ENCODE measurements at places on chromosomes 13 and 19.

- no peak for DNase-seq
Observed at GRCh38 chr19:28544451-28545261, 668.3 kb downstream of the UQCRFS1 start.

GRCh38 chr13:22866221-22866620, 314.6 kb upstream of the SGCG start:
- DNase-seq, result no peak

GRCh38 chr13:56110751-56111150, 1030.0 kb upstream of the PRR20A start:
- DNase-seq, result no peak

GRCh38 chr13:84651288-84651687, 769.0 kb upstream of the SLITRK1 start:
- DNase-seq, result no peak

GRCh38 chr13:44930963-44931623, 58.2 kb downstream of the NUFIP1 start:
- no peak for DNase-seq

- no peak for DNase-seq
Observed at GRCh38 chr19:33718651-33719254, 77.9 kb upstream of the KCTD15 start.

DNA sequence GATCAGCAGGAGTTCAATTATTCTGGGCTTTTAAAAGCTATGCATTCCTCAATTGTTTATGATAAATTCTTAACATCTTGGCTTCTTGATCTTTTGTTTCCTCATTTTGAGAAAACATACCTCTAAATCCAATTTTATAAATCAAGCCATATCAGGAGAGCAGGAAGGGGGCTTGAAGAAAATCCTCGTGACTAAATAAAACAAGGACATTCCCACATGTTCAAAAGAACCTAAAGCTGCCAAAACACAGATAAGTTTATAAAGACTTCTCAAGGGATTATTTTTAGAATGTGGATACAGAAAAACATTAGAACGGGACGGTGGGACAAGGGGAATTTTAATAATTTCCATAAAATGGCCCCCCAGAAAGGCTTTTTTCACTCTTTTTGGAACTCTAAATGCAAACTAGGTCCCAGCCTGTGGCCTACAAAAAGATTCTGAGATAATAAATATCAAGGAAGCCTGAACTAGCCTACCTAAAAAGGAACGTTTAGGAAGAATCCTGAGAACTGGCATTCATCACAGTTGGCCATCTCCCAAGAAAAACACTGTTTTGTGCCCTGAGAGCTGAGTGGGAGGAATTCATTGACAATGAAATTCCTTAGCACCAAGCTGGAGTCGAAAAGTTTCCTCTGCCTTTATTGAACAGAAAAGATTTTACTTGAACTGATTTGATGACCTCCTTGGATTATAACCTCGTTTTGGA, 30.1 kb downstream of the ZAR1L start:
- no peak for DNase-seq

DNA sequence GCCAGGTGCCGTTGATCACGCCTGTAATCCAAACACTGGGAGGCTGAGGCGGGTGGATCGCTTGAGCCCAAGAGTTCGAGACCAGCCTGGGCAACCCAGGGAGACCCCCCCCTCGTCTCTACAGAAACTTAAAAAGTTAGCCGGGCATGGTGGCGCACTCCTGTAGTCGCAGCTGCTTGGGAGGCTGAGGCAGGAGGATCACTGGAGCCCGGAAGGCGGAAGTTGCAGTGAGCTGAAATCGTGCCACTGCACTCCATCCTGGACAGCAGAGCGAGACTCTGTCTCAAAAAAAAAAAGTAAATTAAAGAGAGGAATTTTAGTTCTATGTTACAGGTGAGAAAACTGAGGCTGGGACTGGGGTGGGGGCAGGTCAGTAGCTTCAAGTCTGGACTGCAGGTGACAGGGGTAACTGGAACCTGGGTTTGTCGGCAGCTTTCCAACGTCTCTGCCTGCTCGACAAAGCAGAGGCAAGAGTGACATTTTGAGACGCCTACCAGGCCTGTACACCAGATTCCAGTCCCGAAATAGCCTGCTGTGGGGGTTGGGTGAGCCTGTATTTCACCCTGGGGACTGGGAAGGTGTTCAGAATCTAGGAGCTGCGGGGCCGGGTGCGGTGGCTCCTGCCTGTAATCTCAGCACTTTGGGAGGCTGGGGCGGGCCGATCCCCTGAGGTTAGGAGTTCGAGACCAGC, 1.2 kb downstream of the SELENOW start:
- no peak for DNase-seq

DNA sequence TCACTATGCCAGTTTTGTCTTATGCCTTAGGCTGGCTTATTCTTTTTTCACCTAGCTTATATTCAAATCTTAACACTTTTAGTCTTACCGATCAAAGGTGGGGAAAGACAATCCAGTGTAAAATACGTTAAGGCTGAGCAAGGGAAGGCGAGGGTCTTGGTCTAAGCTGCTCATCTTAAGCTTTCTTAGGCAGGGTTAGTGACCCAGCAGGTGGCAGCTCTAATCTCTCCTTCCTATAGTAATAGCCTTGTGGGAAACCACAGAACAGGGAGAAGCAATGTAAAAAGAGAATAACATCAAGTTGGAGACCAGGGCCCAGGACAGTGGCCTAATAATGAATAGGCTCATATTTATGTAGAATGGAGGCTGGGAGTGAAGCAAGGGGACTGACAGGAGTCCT, 45.9 kb downstream of the COG3 start:
- no peak for DNase-seq

GRCh38 chr19:46748325-46749109, 2.3 kb upstream of the STRN4 start:
- no peak for DNase-seq

- DNase-seq, result no peak
Observed at GRCh38 chr13:111938741-111939665, 127.9 kb upstream of the SOX1 start.

- DNase-seq, result no peak
Observed at GRCh38 chr13:109208522-109208921, 577.9 kb downstream of the IRS2 start.

DNA sequence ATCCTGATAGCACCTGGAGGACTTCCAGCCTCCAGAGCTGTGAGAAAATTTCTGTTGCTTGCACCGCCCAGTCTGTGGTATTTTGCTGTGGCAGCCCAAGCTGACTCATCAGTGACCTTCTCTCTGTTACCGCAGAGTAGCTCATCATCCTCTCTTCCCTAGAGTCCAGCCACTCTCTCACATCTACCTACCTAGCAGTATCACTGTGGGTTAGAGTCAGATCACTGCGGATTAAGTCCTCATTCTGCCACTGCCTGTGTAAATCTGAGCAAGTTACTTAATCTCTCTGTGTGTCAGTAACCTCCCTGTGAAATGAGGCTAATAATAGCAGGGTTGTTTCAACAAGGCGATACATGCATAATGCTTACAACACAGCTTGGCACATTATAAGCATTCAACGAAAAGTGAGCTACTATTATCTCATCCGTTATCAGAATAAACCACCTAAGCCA, 40.3 kb upstream of the USPL1 start:
- DNase-seq, result no peak

- no peak for DNase-seq
Observed at GRCh38 chr13:45928176-45928575, 76.6 kb upstream of the SIAH3 start.

- DNase-seq, result no peak
Observed at GRCh38 chr19:34418300-34418699, 9.9 kb upstream of the UBA2 start.

DNA sequence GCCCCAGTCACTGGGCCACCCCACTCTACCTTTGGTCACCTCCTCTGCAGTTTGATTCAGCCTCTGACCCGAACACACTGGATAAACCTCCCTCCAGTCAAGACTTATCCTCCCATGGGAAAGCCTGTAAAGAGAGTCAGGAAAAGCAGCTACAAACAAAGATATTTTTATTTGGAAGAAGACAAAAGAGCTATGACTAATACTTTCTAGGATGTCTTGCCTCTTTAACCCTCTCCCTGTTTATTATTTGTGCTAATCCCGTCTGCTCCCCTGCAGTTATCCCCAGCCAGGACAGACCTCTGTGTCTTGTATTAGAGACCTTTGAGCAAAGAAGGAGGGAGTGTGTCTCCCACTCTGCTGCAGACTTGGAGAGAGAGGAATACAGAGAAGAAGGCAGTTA, 178.3 kb downstream of the EFNB2 start:
- DNase-seq, result no peak

DNA sequence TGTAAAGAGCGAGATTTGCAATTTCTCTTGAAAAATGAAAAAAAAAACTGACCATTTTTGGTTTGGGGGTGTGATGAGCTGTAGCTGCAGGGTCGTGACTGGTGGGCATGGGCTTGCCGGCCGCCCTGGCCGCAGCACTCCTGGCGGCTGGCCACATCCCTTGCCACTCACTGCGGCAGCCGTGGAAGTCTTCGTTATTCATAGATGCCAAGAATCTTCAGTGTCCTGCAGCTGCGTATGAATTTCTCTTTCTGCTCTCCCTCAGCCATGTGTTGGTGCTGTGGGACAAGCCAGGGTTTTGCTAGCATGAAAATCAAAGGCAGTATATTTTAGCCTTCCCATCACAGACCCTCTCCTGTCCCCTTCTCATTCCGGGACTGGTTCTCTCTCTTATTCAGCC, 151.7 kb upstream of the TSHZ3 start:
- DNase-seq, result no peak

GRCh38 chr13:97234742-97235141, 12.6 kb downstream of the MBNL2 start:
- no peak for DNase-seq

GRCh38 chr19:33100894-33101644, 20.1 kb downstream of the GPATCH1 start:
- DNase-seq, result no peak

DNA sequence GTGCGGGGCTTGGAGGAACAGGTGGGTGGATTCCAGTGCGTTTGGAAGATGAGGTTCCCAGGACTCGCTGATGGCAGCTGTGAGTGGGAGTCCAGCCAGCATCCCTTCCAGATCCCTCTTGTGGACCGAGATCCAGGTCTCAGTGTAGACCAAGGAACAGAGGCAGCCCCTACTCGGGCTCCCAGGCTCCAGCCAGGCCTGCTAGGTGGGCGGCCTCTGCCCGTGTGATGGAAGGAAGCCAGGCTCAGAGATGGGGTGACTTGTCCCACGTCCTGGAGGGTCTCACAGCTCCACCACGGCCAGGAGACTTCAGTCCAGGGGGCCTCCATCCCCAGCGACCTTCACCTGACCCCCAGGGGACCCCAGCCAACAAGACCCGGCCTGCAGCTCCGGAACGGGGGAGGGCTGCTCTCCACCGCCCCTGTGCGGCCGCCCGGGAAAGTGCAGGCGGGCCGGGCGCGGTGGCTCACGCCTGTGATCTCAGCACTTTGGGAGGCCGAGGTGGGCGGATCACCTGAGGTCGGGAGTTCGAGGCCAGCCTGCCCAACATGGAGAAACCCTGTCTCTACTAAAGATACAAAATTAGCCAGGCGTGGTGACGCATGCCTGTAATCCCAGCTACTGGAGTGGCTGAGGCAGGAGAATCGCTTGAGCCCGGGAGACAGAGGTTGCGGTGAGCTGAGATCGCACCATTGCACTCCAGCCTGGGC, 729 bp upstream of the MADCAM1 start:
- DNase-seq, result no peak

DNA sequence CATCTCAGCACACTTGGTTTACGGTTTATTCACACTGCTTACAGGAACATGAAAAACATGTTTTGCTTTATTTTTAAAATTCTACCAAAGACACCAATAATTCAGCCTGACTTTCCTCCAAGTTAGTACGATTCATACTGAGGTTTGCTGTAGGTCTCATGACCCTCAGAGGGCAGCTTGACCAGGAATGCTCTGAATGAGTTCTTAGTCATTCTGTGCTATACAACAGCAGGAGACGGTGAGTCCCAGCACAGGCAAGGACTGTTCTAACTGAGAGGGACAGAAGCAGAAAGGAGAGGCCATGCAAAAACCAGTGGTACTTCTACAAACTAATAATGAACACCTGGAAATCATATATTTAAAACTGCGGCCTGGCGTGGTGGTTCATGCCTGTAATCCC, 6.4 kb downstream of the GRTP1 start:
- no peak for DNase-seq

DNA sequence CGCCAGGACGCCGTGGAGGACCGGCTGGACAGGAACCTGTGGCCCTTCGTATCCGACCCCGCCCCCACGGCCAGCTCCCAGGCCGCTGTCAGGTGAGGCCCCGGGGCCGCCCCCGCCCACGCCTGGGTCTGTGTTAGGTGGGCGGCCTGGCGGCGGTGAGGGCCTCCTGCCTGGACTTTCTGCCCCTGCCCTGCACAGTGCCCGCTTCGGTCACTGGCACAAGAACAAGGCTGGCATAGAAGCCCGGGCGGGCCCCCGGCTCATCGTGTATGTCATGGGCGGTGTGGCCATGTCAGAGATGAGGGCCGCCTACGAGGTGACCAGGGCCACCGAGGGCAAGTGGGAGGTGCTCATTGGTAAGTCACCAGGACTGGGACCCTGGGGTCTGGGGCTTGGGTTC, 10.2 kb downstream of the STXBP2 start:
- DNase-seq, result no peak

GRCh38 chr13:44951184-44951583, 38.1 kb downstream of the NUFIP1 start:
- no peak for DNase-seq

DNA sequence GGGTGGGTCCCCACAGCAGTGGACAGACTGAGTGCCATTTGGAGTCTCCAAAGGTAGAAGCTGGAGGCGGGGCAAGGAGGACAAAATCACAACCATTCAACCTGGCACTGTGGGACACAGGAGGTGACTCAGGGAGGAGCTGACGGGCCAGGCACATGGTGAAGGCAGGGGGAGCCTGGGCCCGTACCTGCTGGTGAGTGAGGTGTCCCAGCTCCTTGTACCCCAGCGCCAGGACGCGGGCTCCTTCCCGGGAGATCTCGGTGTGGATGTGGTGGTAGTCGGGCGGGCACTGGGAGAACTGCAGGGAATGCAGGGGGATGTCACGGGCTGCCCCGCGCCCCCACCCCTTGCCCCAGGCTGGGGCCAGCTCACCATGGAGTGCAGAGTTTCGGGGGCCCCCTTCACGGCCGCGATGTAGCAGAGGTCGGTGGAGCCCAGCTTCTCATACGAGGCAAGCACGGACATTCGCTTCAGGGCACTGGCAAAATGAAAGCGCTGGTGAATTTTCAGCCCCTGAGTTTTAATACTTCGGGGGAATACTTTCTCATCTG, 9.8 kb downstream of the ATP13A1 start:
- no peak for DNase-seq

GRCh38 chr19:1523412-1524286, at the start of gene PLK5:
TSS of gene PLK5 (plus strand) at chr19:1524077. CDS start at chr19:1526997, 2,920 bp downstream.
- no peak for DNase-seq

- no peak for DNase-seq
Observed at GRCh38 chr19:45560686-45561085, 23.9 kb downstream of the OPA3 start.

DNA sequence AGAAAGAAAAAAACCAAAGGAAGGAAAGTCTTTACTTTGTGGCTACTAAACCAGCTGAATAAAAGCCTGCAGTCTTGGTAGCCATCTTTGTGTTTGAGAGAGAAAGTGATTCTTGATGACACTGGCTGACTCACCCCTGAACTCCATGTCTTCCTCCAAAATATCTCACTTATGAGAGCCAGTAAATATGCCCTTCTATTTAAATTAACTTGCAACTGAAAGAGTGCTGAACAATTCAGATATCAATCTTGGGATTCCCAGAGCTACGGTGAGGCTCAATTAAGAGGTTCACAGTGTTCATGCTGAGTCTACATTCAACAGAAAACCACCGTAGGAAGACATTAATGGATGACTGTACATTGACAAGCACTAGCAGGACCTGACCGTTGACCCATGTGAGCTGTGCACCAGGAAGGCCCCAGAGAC, 57.9 kb downstream of the KCTD12 start:
- no peak for DNase-seq

GRCh38 chr19:49356382-49356781, 5.8 kb downstream of the TEAD2 start:
- DNase-seq, result no peak

Data from esophagus squamous epithelium (tissue), 5 donors.